ENCODE measurements at places on chromosomes 6 and 20. TPM values are rescaled to one million over a fixed set of nuclear protein-coding genes. Genes with fewer than 3 reads are reported as not detected.

DNAAF9 gene
- 3.5 TPM for total RNA-seq

IYD gene
- total RNA-seq, result under 0.01 TPM

ULBP1 gene
- total RNA-seq, result 1.6 TPM

MUCL3 gene
- not detected for total RNA-seq

SLC16A10 gene
- total RNA-seq, result 1.2 TPM

PROCR gene
- total RNA-seq, result 21.8 TPM

NT5E gene
- 139 TPM for total RNA-seq

IPCEF1 gene
- total RNA-seq, result not detected

VIP gene
- not detected for total RNA-seq

POM121L2 gene
- not detected for total RNA-seq

OR12D3 gene
- total RNA-seq, result not detected
